ENCODE measurements at places on chromosomes 4 and X.

DNA sequence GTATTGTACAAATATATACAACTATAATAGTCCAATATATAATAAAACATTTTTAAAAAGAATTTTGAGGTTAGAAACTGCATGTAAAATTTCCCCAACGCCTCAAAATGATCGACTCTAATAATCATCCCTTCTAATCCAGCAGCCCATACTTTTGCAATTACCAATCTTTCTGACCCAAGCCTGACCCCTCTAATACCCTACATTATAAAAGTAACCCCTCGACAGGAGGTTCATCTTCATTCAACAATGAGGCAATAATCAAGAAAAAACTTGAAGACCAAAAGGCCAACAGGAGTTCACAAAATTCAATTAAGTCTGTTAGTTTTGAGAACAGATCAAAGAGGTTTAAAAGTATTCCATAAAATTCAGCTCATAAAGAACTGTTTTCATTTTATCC lies 393.5 kb downstream of the GPM6A start:
- DNase-seq = no peak

GRCh38 chr4:145709843-145710242 lies 29.9 kb downstream of the C4orf51 start:
- DNase-seq = no peak

DNA sequence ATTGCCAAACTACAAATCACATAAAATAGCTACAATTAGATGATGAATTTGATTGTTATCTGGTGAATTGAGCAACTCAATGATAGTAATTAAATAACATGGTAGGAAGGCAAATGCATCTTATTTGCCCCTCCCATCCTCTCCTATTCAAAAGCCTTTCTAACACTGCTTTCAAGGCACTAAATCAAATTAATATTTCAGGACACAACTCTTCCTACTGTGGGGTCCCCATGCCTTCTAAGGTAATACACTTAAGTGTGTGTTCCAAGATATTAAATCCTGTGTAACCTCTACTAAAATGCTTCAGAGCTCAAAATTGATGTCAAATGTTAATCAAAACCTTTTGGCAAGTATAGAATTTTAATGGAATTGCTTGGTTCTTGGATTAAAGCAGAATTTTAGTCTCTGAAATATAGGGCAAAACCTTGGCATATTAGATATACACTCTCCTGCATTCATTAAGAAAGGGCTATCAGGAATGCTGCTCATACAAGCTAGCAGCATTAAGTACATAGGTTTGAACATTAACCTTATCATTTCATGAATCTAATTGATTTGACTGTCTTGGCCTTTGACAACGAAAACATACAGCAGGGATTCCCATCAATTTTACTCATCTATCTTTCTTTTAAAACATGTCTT lies 371.8 kb upstream of the GALNTL6 start:
- no peak for DNase-seq

GRCh38 chr4:610411-611261 lies 14.7 kb upstream of the PDE6B start:
- DNase-seq = no peak

DNA sequence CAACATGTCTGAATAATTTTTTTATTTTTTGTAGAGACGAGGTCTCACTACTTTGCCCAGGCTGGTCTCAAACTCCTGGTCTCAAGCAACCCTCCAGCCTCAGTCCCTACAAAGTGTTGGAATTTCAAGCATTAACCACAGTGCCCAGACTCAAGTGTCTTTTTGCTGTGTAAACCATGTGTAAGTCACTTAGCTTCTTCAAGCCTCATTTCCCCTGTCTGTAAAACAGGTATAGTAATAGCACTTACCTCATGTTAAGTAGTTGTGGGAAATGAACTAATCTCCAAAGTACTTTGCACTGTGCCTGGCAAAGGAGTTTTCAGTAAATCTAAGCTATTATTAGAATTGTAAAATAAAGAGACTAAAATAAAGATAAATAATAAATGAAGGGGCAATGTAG lies 35.7 kb downstream of the STBD1 start:
- DNase-seq = no peak

DNA sequence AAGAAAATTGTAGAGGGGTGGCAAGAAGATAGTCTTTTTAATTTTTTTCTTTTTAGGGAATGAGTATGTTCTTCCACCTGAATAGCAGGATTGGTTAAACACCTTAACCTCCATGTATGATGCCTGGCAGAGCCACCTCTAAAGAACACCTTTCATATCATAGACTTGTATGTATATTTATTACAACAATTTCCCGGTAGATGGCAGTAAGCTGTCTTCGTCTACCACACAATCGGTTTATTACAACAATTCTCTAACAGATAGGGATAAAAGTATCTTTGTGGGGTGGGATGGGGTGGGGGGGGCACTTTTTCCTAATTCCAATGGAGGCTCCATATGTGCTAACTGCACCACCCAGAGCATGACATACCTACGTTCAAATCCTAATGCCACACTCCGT lies 255.5 kb downstream of the LDB2 start:
- DNase-seq = no peak

DNA sequence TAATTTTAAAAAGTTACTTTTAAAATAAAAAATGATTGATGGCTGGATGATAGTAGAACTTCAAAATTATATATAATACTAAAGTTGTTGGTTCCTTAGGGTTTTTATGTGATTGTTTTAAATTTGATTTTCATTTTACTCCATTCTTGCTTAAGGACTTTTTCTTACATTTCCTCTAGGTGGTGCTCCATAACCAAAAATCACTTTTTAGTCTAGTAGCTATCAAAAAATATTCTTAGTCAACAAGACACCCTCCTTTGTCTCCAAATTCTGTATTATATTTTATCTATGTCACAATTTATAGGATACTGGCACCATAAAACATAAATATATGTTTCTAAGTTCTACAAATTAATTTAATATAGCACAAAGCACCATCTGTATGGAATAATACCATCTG lies 67.2 kb upstream of the BRWD3 start:
- DNase-seq = no peak

DNA sequence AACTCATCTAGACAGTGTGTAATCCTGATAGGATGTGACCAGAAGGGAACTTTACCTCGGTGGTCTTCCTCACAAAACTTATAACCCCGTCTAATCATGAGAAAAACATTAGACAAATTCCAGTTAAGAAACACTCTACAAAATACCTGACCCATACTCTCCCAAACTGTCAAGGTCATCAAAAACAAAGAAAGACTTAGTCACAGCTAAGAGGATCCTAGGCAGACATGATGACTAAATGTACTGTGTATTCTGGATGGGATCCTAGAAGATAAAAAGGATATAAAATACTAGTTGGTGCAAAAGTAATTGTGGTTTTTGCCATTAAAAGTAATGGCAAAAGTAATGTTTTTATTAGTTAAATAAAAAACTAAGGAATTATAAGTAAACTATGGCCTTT lies 81.6 kb downstream of the DTHD1 start:
- no peak for DNase-seq

DNA sequence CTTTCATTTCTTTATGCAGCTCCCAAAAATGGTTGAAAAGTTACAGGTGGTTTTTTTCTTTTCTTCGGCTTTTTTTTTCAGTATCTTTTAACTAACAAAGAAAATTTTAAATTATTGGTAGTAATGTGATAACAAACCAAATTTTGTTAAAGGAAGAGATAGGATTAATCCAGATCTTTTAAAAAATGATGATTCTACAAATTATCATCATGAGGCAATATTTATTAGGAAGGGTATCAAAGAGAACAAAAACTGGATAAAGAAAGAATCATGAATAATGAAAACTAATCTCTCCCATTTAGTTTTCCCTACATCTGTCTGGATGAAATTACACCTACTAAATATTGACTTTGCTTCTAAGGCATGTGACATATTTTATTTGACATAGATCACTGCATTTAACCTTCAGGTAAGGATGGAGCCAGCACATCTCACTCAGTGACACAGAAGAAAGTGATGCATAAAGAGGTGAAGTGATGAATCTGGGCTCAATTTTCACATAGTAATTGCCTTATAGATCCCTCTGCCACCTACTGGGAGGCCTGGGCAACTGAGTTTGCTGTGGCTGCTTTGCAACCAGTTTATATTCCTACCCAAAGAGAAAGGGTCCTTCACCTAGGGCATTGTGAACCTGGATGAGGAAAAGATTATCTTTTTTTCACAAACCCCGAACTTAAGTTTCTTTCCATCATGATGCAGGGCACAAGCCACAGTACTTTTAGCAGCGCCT lies 155.6 kb downstream of the HNRNPD start:
- peak; percentile 1 for DNase-seq

DNA sequence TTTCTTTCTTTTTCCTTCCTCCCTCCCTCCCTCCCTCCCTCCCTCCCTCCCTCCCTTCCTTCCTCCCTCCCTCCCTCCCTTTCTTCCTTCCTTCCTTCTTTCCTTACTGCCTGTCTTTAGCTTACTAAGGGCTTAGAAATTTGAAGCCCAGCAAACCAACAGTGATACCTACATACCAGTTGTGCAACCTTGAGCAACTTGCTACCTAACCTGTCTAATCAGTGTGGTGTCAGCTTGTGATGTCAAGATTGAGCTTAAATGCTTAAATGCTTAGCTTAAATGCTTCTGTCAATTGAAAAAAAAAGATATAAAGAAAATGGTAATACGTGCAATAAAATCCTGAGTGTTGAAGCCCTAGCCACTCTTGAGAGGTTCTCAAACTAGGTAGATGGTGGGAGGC lies 728.6 kb downstream of the TRIML1 start:
- DNase-seq = no peak

GRCh38 chrX:107549504-107549903 lies 78.8 kb upstream of the PRPS1 start:
- peak; percentile 0 for DNase-seq

DNA sequence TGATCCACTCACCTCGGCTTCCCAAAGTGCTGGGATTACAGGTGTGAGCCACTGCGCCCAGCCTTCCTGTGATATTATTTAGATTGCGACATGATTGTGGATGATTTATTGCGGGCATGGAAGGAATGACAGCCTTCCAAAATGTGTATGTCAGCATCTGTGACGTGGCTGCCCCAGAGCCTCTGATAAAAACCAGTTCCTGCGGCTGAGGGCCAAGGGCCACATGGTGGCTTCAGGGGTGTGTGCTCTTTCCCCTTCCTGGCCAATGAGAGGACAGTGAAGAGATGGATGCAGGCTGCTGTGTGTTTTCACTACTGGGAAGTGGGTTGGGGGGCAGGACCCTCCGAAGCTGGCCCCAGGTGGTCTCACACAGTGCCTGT lies 57.4 kb upstream of the HGFAC start:
- DNase-seq = no peak

DNA sequence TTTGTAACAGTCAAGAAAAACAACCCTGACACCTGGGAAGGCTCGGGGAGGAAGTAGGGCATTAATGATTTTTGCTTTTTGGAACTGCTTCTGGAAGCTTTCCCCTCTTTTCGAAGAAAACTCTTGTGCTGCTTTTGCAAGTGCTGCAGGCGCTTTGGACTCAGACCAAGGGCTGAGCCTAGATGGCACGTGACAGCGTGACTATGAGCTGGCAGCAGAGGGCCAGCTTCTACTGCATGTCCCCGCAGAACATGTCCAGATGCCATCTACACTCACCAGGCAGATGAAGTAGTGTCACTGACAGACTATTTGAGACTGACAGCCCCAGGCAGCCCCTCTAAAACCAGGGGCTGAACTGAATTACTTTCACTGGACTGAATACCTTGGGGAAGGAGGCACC lies 6.2 kb downstream of the NR0B1 start:
- no peak for DNase-seq

- no peak for DNase-seq
Observed at GRCh38 chr4:124530464-124531077, 182.0 kb downstream of the ANKRD50 start.

GRCh38 chr4:88189881-88190585 lies 31.6 kb upstream of the ABCG2 start:
- DNase-seq = no peak
